ENCODE measurements at places on chromosomes 4 and X.

DNA sequence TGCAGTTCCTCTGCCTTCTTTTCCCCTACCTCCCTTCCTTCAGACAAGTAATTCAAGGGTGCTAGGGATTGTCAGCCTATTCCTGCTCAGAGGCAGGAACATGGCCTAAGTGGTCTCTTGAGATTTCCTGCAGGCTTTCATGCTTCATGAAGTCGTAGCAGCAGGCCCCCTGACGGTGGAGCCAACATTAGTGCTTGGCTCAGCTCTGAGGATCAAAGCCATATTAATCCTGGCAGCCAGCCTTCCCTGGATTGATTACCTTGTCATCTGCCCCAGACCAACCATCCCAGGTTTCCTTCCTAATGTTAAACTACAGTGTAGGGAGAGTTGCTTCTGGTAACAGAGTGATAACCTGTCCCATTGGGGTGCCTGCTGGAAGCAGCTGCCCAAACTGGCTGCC is 84.1 kb downstream of the SLC16A2 start:
- DNase-seq, result no peak

GRCh38 chrX:12971282-12972003 is 3.5 kb upstream of the TMSB4X start:
- DNase-seq, result no peak

GRCh38 chr4:26145212-26145611 is 175.6 kb upstream of the RBPJ start:
- DNase-seq, result no peak

- DNase-seq, result no peak
Measured at GRCh38 chrX:153336988-153337387, 3.0 kb downstream of the ZNF275 start.

DNA sequence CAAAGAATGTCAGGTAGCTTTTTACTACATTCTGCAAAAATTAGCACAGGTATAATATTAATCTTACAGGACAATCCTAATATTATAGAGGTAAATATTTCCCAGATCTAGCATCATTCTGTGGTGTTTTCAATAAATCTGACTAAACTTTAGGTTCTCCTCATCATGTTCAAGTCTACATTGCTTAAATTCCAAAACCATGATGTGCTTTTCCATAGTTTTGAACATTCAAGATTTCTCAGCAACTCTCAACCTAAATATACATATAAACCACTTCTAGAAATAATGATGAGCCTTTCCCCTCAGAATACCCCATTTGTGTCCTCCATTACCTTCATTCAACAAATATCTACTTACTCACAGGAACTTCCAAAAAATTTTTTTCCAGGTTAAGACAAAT is 23.1 kb downstream of the EIF4E start:
- no peak for DNase-seq

DNA sequence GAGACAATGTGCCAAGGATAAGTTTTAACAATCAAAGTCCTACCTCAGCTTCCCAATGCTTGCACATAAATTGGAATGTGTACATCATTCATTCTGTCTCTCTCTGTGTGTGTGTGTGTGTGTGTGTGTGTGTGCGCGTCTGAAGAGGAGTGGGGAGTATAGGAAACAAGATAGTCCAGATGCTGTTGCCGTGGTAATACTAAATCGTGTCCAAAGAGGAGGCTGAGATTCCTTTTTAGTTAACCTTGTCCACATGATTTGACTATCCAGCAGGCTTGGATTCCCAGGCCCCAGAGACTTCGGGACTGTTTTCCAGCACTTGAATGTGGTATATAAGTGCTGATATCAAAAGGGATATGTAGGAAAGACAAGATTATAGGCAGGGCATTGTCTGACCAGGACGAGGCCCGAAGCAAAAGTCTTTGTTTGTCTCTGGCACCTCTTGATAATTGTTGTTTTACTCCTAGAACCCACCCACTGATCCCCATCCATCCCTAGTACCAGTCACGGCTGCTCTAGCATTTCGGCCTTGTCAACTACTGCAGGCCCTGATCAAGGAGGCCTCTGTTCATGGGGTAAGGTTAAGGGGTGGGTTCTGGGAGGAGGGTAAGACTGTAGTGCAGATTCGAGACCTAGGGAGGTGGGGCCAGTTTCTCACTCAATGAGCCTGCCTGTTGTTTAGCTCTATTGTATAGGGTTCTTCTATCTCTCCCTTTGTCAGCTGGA is 3.9 kb downstream of the PLP1 start:
- DNase-seq, result no peak

DNA sequence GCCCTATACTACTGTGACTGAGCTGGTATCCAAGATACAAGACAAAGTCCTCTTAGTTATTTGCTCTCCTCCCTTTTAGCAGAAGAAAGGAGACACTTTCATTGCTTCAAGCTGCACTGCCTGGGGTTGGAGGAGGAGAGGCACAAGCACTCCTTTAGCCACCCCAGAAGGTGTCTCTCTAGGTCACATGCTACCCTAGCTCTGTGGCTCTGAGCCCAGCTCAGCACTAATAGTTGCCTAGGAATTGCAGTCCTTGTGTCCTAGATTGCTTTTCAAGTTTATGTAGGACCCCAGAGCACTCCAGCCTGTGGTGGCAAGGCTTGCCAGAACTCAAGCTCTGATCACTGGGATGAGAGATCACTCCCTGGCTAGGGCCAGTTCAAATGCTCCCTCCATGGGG is 24.4 kb upstream of the LHFPL1 start:
- no peak for DNase-seq

- DNase-seq, result no peak
Measured at GRCh38 chrX:36867143-36867542, 141.0 kb upstream of the FAM47C start.

Data from epithelial cell of prostate (primary cell).